Activated CD8-positive, alpha-beta memory T cell treated with anti-CD3 and anti-CD28 coated beads, Interleukin-2, amount 10 ng/mL, durations not matched to agents 7 days and 5 days (primary cell): ENCODE measurements at places on chromosomes 3 and 15. TPM values are rescaled to one million over a fixed set of nuclear protein-coding genes. Genes with fewer than 3 reads are reported as not detected.

GRCh38 chr3:105715372-105715771 lies 153.4 kb downstream of the CBLB start:
- DNase-seq: no peak

DNA sequence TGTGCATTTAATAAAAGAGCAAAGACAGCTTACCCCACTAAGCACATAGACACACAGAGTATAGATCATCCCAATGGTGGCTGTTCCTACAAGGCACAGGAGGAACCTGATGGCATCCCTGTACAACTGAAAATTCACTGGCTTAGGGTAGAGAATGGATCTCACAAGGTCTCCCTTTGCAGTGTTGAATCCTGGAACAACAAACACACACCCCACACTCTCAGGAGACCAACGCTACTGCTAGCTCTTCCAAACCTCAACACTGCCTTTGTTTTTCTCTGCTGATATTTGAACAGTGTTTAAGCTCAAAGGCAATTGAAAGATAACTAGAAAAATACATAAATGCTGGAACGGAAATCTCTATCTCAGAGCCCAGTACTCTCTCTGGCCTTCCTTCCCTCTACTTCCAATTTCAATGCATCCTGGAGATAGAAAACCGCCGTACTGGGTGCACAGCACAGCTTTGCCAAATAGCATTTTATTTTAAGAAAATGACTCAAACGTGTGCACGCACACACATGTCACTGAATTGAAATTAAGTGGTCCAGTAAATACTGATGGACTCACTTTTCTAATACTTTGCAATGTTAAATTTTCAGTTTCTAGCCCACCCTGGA lies 87.5 kb upstream of the ATP13A5 start:
- DNase-seq: no peak

DNA sequence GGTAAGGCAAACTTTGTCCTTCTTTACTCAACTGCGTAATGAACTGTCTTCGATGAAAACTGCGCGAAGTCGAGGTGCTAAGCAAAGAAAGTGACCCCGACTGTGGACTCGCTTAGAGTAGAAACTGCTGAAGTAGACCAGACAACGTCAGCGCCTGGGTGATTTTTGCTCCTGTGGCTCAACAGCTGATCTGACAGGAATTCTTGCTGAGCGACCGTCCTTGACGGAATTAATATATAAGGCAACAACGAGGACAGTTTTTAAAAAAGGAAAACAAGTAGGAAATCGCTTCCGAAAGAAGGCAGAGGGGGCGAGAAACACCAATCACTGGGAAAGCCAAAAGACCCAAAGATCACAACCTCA lies 541 bp downstream of the RPS27L start:
- DNase-seq: peak; percentile 48

DNA sequence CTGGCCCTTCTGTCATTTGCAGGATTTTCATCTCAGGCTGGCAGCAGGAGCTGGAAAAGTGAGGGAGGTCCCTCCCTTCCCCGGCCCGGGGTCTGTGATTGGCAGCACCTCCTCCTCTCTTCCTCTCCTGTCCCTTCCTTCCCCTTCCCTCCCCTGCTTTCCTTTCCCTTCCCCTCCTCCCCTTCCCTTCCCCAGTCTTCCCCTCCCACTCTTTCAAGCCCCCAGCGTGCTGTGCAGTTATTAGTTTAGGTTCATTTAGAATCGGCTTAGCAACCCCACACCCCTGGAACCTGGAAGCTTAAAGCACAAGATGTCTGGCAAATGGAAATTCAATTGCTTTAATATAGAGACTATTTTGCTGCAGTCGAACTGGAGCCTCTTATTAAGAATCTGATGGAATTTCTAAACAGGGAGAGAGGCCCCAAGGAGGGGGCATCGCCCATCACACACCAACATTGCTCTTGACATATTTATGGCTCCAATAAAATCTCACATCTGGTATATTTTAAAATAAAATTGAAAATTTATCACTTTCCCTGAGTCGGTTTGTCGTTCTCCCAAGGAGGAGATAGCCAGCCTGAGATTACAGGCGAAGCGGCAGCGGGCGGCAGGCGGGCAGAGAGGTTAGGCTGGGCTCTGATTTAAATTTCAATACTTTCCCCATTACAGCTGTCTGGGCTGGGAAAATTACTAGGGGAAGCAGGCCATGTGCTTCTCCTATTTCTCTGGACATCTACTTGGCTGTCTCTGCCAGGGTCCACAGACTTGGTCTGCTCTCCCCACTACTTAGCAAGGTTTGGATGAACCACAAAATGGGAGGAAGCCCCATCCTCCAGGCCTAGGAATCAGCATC lies 98.9 kb downstream of the LINGO1 start:
- DNase-seq: no peak

GRCh38 chr3:72289692-72290071 lies 504.7 kb upstream of the PROK2 start:
- no peak for DNase-seq

GRCh38 chr15:81751816-81752545 lies 293.8 kb downstream of the MEX3B start:
- DNase-seq: no peak

DNA sequence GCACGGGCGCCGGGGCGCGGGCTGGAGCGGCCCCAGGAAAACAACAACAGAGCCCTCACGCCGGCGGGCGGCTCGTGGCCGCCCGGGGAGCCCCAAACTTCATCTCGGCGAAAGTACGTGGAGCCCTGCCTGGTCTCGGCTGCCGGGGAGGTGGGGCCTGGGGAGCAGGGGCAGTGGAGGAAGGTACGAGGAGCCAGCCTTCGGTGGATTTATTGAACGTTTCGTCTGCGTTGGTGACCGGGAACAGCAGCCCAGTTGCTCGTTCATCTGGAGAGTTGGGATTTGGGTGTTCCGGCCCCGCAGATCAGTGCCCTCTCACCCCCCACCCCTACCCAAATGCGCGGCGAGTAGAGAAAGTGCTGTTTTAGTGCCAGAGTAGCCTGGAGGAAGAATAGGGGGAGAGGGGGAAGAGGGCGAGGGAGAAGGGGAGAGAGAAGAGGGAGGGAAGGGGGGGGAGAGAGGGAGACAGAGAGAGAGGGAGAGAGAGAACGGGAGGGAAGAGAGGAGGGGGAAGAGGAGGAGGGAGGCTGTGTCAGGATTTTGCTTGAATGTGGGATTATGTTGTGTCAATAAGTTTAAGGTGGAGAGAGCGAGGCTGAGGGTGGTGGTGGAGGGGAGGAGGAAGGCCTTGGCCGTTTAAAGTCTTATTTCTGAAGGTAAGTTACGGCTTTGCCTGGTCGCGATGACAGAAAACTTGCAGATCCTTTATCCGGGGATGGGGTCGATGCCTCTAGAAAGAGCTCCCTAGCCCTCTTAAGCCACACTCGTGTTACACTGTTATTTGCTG lies 970 bp downstream of the BBX start:
- DNase-seq: peak; percentile 67

GRCh38 chr3:29822071-29822470 lies 541.2 kb downstream of the RBMS3 start:
- no peak for DNase-seq

- no peak for DNase-seq
These were observed 1.9 kb downstream of the KBTBD8 start for GRCh38 chr3:67000009-67000408.

GRCh38 chr3:195766671-195767070 lies 45.1 kb downstream of the MUC4 start:
- no peak for DNase-seq

DNA sequence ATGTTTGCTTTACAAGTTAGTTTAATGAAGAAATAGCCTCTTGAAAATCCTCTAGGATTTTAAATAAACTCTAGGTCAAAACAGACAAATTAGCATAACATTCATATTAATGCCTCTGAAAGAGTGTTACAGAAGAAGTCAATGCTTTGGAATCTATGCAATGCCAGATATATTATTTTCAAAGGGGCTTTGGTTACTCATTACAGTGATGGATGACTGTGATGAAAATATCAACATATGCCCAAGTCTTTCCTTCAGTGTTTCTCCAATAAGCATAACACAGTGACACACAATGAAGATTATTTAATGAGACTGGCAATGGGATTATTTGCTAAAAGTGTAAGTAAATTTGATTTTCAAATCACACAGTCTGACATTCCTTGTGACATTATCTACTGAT lies 1247.2 kb downstream of the ROBO2 start:
- DNase-seq: no peak

DNA sequence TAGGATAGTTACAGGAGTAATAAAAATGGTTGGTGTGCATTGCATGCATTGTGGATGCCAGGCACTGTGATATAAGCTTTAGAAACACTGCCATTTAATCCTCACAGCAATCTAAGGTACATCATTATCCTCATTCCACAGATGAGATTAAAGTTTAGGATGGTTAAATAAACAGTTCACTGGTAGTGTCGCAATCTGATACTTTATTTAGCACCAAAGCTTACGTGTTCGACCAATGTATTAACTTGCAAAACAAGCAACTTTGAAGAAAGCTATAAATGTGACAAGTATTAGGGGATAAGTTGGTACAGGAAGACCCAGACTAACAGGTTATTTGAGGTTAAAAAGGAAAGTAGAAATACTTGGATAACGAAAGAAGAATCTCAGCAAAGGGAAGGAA lies 150.5 kb upstream of the ZNF385D start:
- DNase-seq: no peak

TICRR gene
- 30.8 TPM for total RNA-seq

STRIT1 gene
- not detected for total RNA-seq

IGDCC3 gene
- total RNA-seq: not detected

CHST13 gene
- total RNA-seq: not detected

SLC6A11 gene
- total RNA-seq: not detected

GOLGA6B gene
- total RNA-seq: not detected

TRH gene
- not detected for total RNA-seq

RLBP1 gene
- not detected for total RNA-seq

ISG20 gene
- 379 TPM for total RNA-seq
